ACHN (cell line): ENCODE measurements at places on chromosomes 3 and 15.

GRCh38 chr3:7760718-7761117 lies 740.9 kb upstream of the LMCD1 start:
- DNase-seq: no peak

GRCh38 chr15:58738046-58738707 lies 11.3 kb downstream of the ADAM10 start:
- no peak for DNase-seq

- no peak for DNase-seq
These were observed 4.4 kb upstream of the VHL start for GRCh38 chr3:10137178-10137577.

GRCh38 chr3:124557433-124558232 lies 172.6 kb upstream of the UMPS start:
- DNase-seq: no peak

DNA sequence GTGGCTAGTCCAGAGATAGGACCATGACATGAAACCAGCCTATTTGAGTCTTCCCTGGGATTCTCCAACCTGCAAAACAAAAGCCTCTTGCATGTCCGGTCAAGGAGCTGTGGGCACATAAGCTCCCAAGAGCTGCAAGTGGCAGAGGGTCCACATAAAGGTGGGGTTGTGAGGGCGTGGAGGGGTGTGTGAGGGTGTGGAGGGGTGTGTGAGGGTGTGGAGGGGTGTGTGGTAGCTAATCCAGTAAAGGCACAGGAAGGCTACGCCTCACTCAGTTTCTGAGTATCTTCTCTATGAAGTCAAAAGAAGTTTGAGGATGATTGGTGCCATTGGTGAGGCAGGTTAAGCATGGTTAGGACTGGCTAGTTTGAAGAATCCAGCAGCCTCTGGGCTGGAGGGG lies 259.4 kb upstream of the NSMCE3 start:
- no peak for DNase-seq

- no peak for DNase-seq
These were observed 519.3 kb upstream of the ARPP21 start for GRCh38 chr3:35120026-35120425.

- no peak for DNase-seq
These were observed 585.6 kb downstream of the TBL1XR1 start for GRCh38 chr3:176611703-176612102.

- DNase-seq: no peak
These were observed 105.2 kb downstream of the RPLP1 start for GRCh38 chr15:69557707-69558409.

DNA sequence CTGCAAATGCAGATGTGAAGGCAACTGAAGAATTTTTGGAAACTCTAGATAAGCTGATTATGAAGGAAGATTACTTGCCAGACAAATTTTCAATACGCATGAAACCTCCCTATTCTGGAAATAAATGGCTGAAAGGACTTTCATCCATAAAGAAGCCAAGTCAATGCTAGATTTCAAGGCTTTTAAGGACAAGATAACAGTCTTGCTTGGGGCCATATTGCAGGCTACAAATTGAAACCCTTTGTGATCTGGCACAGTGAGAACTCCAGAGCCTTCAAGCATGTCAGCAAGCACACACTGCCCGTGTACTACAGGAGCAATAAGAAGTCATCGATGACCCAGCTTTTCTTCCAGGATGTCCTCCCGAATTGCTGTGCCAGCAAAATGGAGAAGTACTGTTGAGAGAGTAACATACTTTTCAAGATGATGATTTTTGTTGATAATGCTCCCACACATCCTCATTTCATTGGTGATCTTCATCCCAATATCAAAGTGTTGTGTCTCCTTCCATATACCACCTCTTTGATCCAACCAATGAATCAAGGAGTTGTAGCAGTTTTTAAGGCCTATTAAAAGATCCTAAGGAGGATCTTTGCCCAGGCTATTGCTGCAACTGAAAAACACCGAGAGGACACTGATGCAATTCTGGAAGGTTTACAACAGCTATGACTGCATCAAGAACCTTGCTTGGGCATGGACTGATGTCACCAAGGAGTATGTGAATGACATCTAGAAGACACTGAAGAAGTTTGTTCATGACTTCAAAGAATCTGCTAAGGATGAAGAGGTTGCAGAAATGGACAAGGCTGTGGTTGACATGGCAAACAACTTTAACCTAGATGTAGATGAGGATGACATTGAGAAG lies 20.3 kb downstream of the CALML4 start:
- no peak for DNase-seq

DNA sequence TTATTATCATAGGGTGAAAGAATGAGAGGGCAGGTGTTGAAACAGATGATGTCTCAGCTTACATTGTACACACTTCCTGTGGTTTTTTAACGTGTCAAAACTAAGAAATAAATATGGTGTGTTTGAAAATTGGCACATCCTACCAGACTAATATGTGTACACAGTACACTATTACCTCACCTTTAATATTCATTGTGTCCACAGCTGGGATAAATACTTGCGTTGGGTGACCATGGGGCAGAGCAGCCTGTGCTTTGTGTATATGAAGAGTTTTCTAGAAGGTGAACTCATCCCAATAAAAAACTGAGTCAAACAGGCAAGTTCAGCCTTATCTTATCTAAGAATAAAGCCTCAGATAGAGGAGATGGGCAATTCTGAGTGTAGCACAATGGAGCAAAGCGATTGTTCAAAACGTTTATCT lies 17.3 kb downstream of the SUCNR1 start:
- DNase-seq: no peak

GRCh38 chr3:37447732-37448131 lies 273.4 kb upstream of the LRRFIP2 start:
- no peak for DNase-seq

GRCh38 chr3:160402221-160403027 lies 3.0 kb downstream of the SMC4 start:
- DNase-seq: no peak

DNA sequence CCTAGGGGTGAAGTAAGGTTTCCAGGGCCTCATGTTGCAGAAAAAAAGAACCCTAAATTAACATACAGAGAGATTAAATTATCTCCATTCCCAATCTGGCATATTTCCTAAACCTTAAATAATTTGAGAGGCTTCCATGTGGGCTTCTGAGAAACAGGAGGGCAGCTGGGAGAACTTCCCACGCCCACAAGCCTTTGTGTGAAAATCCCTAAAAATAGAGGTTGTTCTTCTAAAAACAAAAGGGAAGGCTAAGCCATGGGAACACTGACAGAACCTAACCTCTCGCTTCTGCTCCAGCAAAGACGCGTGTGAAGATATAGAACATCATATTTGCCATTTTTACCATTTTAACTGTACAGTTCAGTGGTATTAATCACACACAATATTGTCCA lies 812 bp upstream of the SLC12A8 start:
- no peak for DNase-seq

DNA sequence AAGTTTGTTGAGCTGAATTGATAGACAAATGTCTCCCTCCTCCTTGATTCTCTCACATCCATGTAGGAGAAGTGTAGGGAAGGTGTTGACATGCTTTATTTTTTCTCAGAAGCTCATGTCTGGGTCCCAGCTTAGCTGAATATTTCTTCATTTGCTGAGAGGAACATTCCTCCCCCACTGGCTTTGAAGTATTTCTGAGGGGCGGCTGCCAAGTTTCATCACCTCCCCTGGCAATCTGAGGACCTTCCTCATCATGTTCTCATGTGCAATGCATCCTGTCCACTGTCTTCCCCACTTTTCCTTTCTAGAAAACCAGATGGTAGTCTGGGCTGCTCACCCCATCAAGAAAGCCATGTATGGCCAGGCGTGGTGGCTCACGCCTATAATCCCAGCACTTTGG lies 168.9 kb upstream of the RGMA start:
- no peak for DNase-seq

DNA sequence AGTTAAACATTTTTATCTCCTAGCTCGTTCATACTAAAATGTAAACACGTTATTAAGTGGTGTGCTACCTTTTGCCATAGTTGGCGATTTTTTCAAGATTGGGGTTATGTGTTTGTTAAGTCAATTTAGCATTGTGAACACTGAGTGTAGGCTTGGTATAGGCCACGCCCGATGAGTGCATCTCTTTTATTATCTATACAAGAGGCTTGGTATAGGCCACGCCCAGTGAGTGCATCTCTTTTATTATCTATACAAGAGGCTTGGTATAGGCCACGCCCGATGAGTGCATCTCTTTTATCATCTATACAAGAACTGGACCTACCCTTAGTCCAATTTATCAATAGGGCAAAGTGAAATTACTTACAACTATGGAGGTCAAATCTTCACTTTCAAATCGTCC lies 70.4 kb downstream of the NIPA2 start:
- DNase-seq: no peak

DNA sequence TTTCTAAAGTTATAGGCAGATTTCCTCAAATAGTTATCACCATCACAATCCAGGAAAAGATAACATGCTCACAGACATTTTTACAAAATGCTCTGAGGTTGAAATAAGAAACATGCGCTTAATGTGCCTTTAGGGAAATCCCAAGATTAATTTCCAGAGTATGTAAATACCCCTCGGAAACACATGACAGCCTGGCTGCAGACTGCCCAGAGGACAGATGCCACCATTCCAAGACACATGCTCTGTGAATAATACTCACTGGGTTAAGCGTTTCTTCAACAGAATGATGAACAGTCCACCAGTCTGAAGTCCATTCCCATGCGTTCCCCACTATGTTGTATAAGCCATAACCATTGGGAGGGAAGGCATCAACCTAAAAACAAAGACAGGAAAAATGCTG lies 56.5 kb downstream of the SUMF1 start:
- DNase-seq: no peak

- no peak for DNase-seq
These were observed 340.0 kb upstream of the SATB1 start for GRCh38 chr3:18765161-18765560.

DNA sequence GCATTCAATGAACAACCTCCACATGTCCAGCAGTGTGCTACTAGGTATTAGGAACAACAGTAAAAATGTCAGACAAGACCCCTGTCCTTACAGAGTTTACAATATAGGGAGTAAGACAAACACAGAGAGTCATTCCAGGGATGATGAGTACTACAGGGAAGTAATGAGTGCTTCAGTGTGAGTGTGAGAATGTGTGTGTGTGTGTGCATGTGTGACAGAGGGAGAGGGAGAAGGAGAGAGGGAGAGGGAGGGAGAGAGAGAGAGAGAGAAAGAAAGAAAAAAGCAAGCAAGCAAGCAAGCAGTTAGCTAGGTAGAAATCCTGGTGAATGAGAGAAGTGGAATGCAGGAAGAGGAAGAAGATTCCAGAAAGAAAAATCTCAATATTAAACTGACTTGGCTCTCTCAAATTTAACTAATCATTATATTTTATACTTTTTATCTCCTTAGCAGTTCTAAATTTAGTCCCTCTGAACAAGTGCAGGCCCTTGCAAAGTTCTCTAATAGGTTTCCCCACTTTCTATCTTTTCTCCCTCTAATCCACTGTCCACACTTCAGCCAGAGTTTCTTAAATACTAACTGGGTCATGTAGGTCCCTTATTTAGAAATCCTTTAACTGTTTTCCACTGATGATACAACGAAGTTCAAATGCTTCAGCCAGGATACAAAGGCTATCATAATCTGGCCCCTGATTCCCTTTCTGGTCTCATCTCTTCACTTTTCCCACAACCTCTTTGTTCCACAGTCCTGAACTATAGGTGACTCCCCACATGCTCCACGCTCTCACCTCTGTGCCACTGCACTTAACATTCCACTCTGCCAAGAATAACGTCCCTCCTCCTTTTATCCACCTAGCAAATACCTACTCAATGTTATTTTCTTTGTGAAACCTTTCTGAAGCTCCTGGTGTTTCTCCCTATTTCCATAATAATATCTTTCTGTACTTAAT lies 10.3 kb downstream of the DCBLD2 start:
- no peak for DNase-seq

- DNase-seq: no peak
These were observed 268.6 kb upstream of the PLSCR5 start for GRCh38 chr3:146873748-146874147.
